ENCODE measurements at places on chromosomes 4 and X. TPM values are rescaled to one million over a fixed set of nuclear protein-coding genes. Genes with fewer than 3 reads are reported as not detected.

- no peak for DNase-seq
Observed at GRCh38 chrX:129797251-129797906, 17.6 kb downstream of the SASH3 start.

- DNase-seq = no peak
Observed at GRCh38 chr4:159224408-159224807, 121.5 kb downstream of the RAPGEF2 start.

GRCh38 chrX:39582091-39582490, 515.7 kb downstream of the BCOR start:
- DNase-seq = peak; percentile 47

GRCh38 chrX:7950865-7951264, 23.7 kb upstream of the PNPLA4 start:
- no peak for DNase-seq

The CCDC110 gene
- total RNA-seq = 0.71 TPM

The MYL5 gene
- 1.2 TPM for total RNA-seq

The OFD1 gene
- 12.9 TPM for total RNA-seq

The USO1 gene
- 78.3 TPM for total RNA-seq

DNA sequence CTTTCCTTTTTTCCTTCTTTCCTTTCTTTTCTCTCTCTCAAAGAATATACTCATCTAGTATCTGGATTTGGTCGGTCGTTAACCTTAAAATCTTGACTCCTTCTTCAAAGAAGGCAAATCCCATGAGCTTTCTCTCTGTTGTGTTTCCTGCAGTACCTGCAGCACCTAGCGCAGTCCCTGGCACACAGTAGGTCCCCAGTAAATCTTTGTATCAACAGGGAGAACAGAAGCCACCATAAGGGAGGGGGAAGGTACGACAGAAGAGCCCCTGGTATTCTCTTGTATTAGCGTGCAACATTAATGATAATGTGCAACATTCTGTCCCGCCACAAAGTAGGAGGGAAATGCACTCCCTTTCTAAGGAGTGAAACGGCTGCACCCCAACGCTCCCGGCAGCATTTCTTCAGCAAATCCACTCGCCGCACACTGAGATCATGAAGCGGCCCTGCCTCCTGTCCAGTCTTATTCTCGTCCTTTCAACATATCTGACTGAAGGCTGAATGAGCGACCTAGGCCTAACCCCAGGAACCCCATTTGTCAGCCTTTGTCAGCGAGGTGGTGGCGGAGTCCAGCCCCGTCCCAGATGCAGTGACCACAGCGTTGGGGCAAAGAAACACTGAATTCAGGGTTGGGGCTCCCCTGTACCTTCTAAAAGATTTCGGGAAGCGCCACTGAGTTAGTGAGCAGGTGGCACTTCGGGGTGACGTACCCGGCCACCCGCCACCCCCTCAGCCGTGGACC, 133.7 kb downstream of the AMELX start:
- DNase-seq = no peak
